ENCODE measurements at places on chromosomes 7 and 10.

- no peak for DNase-seq
Observed at GRCh38 chr10:12041766-12042408, 722 bp downstream of the UPF2 start.

DNA sequence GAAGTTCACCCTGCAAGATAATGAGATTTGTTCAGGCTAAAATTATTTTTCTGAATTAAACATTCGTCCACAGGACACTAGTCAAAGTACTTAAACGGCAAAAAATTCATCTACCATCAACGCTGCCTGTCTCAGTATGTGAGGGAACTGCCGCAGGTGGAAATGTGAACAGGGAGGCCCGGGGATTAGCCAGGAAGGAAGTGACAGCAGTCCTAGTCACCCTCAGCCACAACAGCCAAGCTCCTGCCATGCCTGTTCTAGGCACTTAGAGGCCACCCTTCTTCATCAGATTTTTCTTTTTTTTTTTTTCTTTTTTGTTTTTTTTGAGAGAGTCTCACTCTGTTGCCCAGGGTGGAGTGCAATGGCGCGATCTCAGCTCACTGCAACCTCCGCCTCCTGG lies 9.4 kb downstream of the NUDT5 start:
- DNase-seq, result no peak

GRCh38 chr7:7772397-7772821 lies 54.0 kb upstream of the RPA3 start:
- no peak for DNase-seq

DNA sequence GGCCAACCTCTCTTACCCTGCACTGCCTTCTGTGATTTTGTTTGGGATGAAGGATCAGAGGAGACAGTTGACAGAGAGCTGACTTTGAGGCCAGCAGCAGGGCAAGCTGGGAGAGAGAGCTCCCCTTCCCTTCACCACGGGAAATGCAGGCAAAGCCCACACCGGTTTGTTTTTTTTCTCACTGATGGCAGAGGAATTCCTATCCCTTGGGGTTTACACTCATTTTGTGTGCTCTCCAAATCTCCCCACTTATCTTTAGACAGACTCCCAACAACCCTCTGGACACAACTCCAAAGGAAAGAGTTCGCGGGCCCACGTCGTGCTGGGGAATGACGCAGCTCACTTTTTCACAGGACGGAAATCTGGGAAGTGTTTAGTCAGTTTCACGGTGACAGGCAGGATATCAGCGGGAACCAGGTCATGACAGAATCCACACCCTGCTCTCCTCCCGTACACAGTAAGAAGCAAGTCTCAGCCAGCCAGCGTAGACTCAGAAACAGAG lies 68.3 kb upstream of the FAM171A1 start:
- no peak for DNase-seq

- peak; percentile 14 for DNase-seq
Observed at GRCh38 chr7:136009488-136010079, 32.4 kb upstream of the MTPN start.

- no peak for DNase-seq
Observed at GRCh38 chr10:123831259-123831658, 60.3 kb downstream of the CPXM2 start.

GRCh38 chr7:27151341-27151930 lies 947 bp downstream of the HOXA3 start:
- no peak for DNase-seq

DNA sequence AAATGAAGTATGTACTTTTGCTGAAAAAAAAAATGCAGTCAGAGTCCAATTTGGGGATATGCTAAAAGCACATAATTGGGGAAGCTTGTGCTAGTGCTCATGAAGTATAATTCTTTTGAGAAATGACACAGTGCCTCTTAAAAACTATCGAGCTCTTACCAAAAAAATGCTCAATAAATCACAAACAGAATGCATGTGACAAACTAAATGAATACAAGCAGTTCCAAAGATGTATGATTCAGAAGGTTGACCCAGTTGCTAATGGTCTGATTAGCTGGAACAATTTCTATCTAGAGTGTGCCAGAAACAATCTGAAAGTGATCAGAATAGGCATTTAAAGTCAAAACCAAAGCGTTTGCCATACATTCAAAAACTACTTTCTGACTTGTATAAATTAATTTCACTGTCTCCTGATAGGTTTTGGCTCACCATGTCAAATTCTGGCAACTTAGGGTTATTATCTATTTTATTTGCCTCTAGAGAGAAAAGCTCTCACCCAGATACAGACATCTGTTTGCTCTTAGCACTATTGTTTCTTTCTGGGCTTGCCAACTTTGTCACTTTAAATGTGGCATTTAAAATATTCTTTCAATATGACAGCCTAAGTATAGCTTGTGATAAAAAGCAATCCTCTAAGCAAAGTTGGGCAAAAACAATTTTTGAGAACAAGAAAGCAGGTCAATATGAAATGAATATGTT lies 114.7 kb upstream of the AHR start:
- DNase-seq, result peak; percentile 36

DNA sequence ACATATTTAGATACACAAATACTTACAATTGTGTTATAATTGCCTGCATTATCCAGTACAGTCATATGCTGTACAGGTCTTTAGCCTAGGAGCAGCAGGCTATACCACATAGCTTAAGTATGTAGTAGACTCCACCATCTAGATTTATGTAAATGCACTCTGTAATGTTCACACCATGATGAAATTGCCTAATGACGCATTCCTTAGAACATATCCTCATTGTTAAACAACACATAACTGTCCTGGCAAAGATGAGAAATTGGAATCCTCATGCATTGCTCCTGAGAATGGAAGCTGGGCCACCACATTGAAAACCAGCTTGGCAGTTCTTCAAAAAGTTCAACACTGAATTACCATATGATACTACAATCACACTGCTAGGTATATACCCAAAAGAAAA lies 1002.8 kb upstream of the CELF2 start:
- DNase-seq, result no peak

DNA sequence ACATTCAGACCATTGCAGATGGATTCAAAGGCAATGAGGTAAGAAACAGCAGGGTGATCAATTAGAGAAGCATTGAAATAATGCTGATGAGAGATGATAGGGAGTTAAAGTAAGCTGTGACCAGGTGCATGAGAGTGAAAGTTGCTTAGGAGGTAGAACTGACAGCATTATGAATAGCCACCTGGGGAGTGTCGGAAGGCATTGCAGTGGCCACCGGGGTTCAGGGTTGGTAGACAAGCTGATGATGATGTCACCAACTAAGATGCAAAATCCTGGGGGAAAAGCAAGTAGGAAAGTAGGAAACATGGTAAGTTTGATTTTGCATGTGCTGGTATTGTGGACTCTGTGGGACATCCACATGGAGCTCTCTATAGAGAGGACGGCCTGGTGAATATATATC lies 211.9 kb upstream of the ETV1 start:
- DNase-seq, result no peak

- DNase-seq, result peak; percentile 1
Observed at GRCh38 chr7:37495574-37496184, 47.0 kb upstream of the ELMO1 start.

- no peak for DNase-seq
Observed at GRCh38 chr10:94046098-94046497, 52.4 kb downstream of the PLCE1 start.

DNA sequence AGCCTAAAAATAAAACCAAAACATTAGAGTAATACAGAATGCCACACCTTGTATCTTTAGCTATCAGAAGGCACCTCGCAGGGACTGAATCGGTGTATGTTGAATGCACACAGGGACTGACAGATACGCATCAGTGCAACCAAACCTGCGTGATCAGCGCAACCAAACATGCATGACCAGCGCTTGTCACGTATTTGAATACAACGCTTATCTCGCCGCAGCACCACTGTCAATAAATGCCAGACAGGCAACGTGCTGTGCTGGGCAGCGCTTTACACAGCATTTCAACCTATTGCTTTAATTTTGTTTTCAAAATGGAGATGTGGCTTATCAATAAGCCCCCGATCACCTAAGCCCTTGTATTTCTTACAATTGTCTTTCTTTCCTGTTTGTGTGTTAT lies 242.4 kb downstream of the SFMBT2 start:
- no peak for DNase-seq

DNA sequence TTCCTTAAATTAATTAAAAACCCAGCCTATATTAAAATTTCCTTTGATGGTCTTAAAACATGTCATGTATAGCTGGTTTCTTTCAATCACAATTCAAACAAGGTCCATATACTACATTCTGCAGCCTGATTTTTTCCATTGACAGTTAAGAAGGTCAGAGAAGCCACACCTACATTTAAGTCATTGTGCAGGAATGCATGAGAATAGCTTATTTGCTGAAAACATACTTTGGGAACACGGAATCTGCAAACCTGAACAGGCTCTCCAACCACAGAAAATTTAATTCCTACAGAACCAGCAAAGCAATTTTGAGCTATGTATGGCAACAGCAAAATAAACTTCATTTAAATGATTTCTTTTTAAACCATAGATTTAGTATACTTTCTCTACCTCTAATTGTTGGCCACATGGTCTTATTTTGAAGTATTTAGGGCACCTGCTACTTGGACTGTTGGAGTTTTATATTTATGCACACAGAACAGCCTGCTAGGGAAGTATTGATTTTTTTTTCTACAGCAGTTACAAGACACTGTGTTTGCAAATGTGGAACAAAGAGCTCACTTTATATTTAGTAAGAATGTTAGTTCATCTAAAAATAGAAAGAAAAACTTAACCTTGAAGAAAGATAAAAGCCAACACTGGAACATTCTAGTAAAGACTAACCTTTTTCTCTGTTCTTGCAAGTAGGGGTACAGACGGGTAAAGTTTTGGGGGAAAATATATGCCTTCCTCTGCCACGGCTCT lies 240.9 kb upstream of the IMMP2L start:
- no peak for DNase-seq

DNA sequence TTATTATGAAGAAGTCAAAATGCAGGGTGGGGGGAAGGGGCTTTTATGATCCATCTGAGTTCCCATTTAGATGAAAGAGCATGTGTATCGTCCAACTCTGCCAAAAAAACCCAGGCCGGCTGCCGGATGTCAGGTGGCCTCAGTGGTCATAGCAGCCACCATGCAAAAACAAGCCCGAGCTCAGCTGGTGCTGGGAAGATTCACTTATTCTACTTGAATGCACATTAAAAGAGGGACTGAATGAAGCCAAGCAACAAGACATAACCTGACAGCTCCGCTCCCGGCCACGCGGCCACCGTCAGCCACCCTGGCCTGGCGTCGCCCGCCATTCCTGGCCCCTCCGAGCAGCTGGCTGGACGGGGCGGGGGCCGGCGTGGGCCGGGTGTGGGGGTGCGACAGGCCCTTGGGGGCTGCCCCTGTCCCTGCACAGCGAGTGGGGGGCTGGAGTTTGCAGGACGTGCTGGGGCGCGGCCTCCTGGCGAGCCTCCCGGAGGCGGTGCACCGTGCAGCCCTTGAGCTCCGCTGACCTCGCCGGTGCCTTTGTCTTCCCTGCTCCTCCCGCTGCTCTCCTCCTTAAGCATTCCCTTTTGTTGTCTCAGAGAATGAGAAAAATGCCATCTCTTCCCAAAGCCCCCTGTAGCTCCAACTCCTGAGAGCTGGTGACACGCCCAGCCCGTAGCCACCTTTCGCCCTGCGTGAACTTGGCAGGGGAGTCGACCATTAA lies 67.8 kb downstream of the EBF3 start:
- no peak for DNase-seq

DNA sequence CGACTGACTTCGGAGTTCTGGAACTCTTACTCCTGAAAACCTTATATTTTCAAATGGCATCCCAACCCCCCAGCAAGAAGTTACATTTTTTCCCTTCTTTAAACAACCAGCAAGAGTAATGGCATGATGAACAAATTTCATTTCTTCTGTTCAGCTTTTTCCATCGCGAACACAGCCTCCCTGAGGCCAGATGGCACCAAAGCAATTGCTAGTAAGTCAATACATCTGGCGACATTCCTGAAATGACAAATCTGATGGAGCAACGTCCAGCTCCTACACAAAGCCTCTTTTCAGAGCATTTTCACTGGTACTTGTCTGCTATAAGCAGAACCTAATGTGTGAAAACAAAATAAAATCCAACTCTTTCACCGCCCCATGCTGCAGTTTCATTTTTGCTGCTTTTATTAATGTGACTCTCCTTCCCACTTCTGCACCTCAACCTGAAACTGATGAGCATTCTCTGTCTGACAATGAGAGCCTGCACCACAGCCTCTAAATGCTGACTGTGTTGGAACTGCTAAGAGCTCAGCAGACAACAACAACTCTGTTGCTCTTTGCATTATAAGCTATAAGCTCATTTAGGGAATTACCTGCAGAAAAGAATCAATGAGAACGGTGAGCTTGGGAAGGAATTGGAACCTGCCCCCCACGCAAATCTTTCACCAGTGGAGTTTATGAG lies 229.8 kb downstream of the FGFR2 start:
- no peak for DNase-seq

DNA sequence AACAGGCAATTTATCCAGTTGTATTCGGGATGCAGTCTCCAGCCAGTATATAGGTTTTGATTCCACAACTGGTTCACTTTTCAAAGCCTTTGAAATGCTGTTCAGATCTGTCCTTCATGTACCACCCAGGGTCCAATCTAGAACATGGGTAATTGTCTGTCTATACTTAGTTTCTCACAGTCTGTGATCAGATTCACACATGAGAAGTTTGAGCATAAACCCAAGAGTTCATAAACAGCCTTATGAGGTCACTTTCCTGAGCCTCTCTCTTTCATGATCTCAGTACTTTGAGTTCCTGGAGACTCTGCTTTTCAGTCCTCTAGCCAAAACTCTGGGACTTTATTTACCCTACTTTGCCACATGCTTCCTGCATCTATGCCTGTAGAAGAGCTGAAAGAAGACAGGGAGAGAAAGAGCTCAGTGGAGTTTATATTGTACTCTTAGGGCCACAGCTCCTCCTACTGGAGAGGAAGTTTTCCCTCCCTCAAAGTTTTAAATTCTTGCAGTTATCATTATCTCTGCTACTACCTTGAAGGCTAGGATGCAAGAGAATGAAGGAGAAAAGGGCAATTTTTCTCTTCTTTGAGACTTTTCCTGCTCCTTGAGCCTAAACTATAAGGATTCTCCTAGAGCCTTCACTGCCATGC lies 172.0 kb downstream of the ZEB1 start:
- peak; percentile 7 for DNase-seq

GRCh38 chr7:47478926-47479711 lies 102.8 kb downstream of the TNS3 start:
- DNase-seq, result no peak

DNA sequence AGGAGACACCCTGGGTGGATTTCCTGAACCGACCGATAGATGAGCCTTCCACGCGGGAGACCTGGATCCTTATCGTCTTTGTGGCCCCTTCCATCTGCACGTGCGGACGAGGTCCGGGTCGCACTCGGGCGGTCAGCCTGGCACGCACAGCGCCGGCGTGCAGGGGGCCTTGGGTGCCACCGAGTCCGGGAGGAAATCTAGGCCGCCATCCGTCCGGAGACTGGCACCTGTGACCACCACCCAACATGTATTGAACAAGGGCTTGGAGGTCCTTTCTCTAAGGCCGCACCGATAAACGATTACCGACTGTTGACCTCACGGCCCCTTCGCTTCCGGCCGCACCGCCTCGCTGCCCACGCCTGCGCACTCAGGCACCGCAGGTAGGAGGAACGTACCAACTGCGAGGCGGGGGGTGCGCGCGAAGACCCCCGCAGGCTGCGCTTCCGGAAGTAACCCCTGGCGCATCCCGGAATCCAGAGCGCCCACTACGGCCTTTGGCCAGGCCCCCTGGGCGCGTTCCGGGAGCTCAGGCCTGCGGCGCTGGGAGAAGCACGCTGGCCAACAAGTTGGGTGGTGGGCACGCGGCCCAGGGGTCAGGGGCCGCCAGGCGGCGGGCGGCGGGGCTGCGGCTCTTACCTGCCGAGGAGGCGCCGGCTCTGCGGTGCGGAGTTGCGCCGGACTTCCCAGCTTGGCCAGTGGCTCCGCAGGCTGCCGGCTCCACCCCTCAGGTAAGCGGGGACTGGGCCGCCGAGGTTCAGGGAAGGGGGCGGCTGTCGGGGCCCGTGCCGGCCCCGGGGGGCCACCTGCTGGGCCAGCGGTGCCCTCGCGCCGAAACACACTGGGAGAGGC lies at the start of the genes ACTR3C and LRRC61:
Gene ACTR3C (minus strand): TSS at position 713 of the 849 bp plus-strand sequence. CDS start 28,249 bp downstream, outside the sequence.
Gene LRRC61 (plus strand): TSS at position 523 of the 849 bp plus-strand sequence. CDS start 13,507 bp downstream, outside the sequence.
- DNase-seq, result no peak

Data from AG09319 (cell line).